ENCODE measurements at places on chromosomes 1 and 21. TPM values are rescaled to one million over a fixed set of nuclear protein-coding genes. Genes with fewer than 3 reads are reported as not detected.

NUF2 gene
- polyA plus RNA-seq = 0.13 TPM

GRCh38 chr1:154716011-154716410, 108.0 kb upstream of the ADAR start:
- DNase-seq = no peak

GRCh38 chr1:51989582-51990477, 670 bp downstream of the RAB3B start:
- no peak for DNase-seq

TMEM125 gene
- polyA plus RNA-seq = not detected

DNA sequence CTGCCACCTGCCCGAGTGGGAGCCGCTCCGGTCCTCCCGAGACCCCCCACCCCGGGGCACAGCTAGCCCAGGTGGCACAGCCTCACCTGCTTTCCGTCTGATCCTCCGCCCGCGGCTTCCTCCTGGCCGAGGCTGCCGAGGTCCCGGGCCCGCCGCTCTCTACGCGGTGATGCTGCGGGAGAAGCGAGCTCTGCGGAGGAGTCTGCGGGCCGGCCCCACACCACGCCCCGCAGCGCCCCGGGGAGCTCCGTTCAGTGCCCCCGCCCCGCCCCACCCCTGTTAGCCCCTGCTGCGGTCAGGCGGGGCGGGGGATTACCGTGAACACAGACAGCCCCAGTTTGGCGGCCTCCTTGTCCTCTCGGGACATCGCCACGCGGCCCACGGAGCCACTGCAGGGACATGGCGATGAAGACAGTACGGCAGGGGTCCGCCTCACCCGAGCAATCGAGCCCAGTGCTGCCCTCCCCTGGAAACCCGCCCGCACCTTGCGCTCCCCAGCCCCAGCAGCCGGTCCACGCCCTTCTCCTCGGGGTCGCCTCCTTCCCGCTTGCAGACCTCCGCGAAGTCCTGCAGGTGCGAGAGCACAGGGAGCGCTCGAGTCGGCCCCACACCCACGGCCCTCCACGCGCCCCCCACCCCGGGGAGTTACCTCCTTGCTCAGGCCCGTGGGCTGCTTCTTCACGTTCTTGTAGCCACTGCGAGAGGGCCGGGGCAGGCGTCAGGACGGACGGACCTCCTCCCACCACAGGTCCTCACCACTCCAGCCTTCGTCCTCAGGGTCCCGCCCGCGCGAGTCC, 933 bp downstream of the C1orf35 start:
- peak; percentile 52 for DNase-seq

- DNase-seq = no peak
These were observed 1084.2 kb upstream of the NCAM2 start for GRCh38 chr21:19914028-19914427.

- no peak for DNase-seq
These were observed 2.2 kb upstream of the PRDM2 start for GRCh38 chr1:13697738-13698137.

DNA sequence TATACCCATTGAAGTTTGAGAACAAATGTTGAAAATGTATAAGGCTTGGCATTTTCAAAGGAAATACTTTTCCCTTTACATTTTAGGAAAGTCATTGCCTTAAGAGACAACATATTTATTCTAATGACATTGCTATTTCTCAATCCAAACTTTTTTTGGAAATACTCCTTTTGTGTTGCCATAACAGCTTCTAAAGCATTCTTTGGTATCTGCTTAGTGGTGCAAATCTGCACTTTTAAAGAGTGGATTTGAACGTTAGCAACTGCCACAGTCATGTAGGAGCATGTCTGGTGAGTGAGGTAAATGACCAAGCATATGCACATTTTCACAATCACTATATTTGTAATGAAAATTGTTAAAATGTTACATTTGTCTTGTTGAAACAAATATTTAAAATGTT, 124.4 kb upstream of the GORAB start:
- DNase-seq = no peak

- no peak for DNase-seq
These were observed 3.8 kb downstream of the ZNF672 start for GRCh38 chr1:248841702-248842395.

DNA sequence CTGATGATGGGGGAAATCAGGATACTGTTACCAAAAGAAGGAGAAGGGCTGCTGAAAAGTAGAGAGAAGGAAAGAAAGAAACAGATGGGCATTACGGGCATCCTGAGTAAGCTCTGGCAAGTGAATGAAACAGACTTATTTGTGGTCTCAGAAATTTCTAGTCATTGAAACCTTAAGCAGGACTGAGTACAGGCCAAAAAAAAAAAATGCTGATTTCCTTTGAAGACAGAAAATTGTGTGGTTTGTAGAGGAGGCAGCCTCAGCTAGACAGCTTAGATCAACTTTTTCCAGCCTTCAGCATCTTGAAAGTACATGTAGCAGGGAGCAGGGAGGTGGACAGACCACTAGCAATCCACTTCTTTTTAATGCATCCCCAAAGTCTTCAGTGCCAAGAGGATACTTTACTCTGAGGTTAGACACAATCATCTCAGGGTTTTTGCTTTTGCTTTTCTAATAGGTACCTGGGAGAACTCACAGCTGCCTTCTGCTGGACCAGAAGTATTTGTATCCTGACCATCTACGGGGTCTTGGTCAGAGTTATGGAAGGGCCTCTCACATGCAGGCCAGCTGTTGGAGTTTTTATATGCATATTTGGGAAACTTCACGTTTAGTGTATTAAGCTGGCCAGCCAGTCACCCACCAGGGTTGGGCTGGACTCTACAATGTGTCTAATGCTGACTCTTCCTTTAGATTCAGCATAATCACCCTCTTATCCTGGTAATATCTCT, 10.6 kb upstream of the CAPZB start:
- no peak for DNase-seq

GRCh38 chr1:187433598-187433997, 604.8 kb downstream of the PLA2G4A start:
- no peak for DNase-seq

DNA sequence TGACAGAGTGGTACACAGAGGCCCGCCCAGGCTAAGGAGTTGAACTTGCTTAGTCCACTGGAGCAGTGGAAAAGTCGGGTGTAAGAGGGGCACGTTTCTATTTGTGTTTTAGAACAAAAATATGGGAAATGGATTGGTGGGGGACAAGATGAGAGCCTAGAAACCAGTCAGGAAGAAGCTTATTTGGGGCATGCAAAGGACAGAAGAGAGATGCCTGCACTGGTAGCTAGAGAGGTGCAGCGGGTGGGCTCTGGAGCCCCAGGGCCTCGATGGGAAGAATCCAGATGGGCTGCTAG, 1.2 kb upstream of the LIN9 start:
- no peak for DNase-seq

DNA sequence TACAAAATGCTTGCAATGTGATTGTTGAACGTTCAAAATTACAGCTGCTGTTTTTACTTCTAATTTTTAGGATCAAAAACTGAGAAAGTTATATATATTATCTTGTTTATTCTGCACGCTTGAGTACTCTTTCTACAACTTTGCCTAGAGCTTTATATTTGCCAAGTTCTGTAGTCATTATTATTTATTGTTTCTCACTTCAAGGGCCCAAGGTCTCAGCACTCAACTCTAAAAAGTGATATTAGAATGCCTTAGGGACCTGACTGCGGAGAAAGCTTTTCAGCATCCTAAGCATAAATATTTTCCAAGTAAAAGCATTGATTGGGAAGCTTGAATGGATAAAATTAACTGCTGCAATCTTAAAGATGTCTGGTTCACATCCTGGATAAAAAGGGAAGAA, 83.6 kb downstream of the UBE2U start:
- DNase-seq = no peak

DNA sequence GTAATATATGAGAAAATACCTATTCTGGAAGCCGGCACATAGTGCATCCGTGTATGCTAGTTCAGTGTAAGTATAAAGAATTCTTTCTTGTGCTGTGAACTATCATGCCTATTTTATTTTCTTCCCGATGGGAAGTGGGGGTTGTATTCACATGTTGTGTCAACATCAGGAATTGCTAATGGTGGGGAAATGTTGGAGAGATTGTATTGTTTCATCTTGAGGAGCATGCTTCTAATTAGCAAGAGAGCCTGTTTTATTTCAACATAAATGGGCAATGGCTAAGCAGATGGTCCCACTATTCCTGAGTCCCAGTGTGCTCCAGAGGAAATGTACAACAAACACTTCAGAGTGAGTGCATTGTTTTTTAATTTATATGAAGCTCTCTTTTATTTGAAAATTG, 485.2 kb downstream of the PLPP3 start:
- no peak for DNase-seq

GRCh38 chr1:9902060-9902452, 8.0 kb downstream of the CTNNBIP1 start:
- DNase-seq = no peak

- DNase-seq = no peak
These were observed 73.3 kb upstream of the WDR26 start for GRCh38 chr1:224507771-224508523.

All from naive B cell (primary cell).